ENCODE measurements at places on chromosomes 2 and 18.

GRCh38 chr2:59168766-59169165 lies 927.6 kb upstream of the FANCL start:
- H3K27ac ChIP-seq: no peak overlapping the region
- H3K4me3 ChIP-seq: no peak overlapping the region
- H3K4me1 ChIP-seq: no peaks in the 10 kb centered on the region
- no peaks in the 10 kb centered on the region for H3K36me3 ChIP-seq
- no peaks in the 10 kb centered on the region for H3K27me3 ChIP-seq

DNA sequence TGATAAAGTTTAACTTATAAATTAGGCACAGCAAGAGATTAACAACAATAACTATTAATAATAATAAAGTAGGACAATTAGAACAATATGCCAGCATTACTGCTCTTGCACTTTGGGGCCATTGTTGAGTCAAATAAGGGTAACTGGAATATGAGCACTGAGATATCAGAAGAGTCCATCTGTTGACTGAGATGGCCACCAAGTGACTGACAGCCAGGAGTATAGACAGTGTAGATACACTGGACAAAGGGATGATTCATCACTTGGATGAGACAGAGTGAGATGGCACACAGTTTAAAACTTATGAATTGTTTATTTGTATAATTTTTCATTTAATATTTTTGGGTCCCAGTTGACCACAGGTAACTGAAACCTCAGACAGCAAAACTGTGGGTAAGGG lies 20.0 kb downstream of the NAB1 start:
- no peaks in the 10 kb centered on the region for H3K4me1 ChIP-seq
- no peak overlapping the region for H3K27ac ChIP-seq
- no peak overlapping the region for H3K4me3 ChIP-seq
- H3K36me3 ChIP-seq: peaks cover 8% of the 10 kb centered on the region
- no peak for DNase-seq
- H3K27me3 ChIP-seq: no peaks in the 10 kb centered on the region

DNA sequence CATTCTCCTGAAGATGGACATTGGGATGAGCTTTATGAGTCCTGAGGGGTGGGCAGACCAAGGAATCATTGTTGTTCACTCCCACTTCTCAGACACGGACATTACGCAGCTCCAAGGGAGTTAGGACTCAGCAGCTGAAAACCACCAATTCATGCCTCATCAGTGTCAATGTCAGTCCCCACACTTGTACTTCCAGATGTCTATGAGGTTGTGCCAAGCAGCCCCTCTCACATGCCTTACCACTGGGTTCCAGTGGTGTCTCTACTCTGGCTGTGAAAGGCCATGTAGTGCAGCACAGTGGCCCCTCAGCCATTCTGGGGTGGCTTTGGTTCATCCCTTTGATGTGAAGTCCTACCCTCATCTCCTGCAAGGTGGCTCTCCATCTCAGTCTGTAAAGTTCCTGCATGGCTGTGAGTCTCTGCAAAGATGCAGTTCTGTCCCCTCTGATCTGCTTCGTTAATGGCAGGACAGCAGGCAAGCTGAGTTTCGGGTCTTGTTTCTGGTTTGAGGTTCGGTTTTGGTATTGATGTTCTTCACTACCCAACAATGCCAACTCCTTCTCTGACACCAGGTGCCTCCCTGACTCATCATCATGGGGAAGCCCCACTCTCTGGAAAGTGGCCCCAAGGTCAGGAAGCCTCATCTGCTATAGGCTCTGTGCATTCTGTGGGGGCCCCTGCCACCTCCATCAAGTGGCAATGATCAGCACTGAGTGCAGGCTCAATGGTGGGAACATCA lies 14.0 kb upstream of the COL6A3 start:
- DNase-seq: no peak
- no peak overlapping the region for H3K4me3 ChIP-seq
- no peak overlapping the region for H3K27ac ChIP-seq

DNA sequence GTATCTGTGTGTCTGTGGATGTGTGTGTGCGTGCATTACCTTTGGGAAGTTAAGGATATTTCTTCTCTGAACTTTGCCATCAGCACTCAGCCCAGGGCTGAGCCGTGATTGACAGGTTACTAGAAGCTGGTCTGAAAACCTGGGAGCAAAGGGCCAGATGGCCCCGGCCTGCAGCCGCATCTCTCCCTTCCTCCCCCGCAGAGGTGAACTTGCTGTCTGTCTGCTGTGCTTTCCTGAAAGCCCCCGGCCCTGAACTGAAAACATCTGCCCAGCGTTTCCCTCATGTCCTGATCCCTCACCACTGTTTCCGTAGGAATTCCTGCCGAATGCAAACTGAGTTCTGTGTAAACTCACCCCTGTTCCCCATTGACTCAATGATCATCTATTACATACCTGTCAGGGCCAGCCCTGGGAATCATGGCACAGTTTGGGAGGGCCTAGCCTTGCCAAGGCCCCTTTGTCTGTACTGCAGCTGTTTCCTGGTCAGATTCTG lies 45.8 kb downstream of the MYCN start:
- DNase-seq: peak; percentile 47
- no peaks in the 10 kb centered on the region for H3K27me3 ChIP-seq
- H3K36me3 ChIP-seq: no peaks in the 10 kb centered on the region
- no peak overlapping the region for H3K27ac ChIP-seq

- H3K27me3 ChIP-seq: no peaks in the 10 kb centered on the region
- peak; percentile 48 for DNase-seq
- peaks cover 94% of the 10 kb centered on the region for H3K36me3 ChIP-seq
- H3K27ac ChIP-seq: no peak overlapping the region
- no peaks in the 10 kb centered on the region for H3K4me1 ChIP-seq
- H3K4me3 ChIP-seq: no peak overlapping the region
These were observed 123.7 kb downstream of the TNS1 start for GRCh38 chr2:217878915-217879590.

GRCh38 chr18:51013259-51013658 lies 16.8 kb upstream of the SMAD4 start:
- no peak overlapping the region for H3K4me3 ChIP-seq
- H3K27me3 ChIP-seq: no peaks in the 10 kb centered on the region
- no peak overlapping the region for H3K27ac ChIP-seq
- H3K4me1 ChIP-seq: no peaks in the 10 kb centered on the region
- H3K36me3 ChIP-seq: no peaks in the 10 kb centered on the region

DNA sequence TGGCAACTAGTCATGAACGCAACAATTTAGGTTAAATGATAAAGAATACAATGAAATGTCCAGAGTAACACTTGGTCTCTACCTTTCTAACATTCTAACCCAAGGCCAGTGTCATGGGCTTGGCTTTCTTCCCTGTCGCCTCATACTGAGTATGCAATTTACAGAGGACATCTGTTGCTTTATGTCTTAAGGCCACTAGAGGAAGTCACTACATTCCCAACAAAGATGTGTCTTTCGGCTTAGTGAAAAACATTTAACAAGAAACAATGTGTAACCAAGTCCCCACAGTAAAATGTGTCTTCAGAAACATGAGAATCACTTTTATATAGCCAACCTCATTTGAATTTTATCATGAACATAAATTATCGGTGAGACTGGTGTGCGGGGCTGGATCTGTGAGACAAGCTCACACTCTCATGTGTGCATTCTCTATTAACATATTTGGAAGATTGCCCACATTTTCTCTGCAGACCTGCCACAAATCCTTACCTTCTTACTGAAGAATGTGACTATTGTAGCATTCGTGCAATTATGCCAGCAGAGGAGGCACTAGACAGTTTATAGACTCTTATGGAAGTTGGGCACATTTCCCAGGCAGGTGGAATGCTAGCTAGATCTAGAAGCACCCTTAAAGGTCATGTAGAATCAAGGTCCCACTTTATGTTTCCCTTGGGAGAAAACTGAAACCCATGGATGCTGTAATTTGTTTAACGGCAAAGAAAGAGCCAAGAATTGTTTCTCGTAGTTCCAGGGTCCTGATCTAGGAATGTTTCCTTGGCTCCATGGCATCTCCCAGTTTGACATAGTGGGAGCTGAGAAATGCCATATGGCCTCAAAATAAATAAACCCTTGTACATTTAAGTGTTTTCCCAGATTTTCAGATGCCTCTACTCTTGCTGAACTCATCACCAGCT lies 101.8 kb downstream of the CD226 start:
- H3K27ac ChIP-seq: no peak overlapping the region
- H3K4me3 ChIP-seq: no peak overlapping the region
- no peaks in the 10 kb centered on the region for H3K4me1 ChIP-seq
- H3K36me3 ChIP-seq: no peaks in the 10 kb centered on the region
- DNase-seq: peak; percentile 44

GRCh38 chr18:28112056-28112470 lies 64.9 kb downstream of the CDH2 start:
- no peaks in the 10 kb centered on the region for H3K4me1 ChIP-seq
- no peak overlapping the region for H3K4me3 ChIP-seq
- DNase-seq: no peak
- H3K27me3 ChIP-seq: no peaks in the 10 kb centered on the region

DNA sequence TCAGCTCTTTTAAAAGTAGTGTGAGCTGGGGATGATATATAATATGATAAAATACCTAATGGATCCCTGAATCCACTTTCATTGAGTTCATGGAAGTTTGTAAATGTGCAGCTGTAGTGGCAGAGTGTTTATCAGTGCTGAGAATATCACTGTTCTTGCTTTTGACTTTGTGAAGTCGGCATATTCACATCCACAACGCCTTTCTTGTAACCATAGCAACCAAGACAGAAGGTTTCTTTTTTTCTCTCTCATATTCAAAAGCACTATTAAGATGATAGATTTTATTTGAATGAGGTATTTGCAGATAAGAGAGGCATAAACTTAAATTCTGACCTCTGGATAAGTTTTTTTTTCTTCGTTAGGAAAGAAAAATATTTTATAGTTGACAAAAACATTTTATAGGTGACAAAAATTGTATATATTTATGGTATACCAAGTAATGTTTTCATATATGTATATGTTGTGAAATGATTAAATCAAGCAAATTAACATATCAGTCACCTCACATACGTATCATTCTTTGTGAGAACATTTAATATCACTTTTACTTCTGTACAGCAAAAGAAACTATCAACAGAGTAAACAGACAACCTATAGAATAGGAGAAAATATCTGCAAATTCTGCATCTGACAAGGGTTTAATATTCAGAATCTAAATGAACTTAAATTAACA lies 130.0 kb downstream of the PLCL1 start:
- H3K27me3 ChIP-seq: no peaks in the 10 kb centered on the region
- H3K27ac ChIP-seq: no peak overlapping the region
- H3K4me1 ChIP-seq: no peaks in the 10 kb centered on the region
- no peaks in the 10 kb centered on the region for H3K36me3 ChIP-seq
- DNase-seq: no peak

GRCh38 chr2:180799141-180799540 lies 181.3 kb upstream of the UBE2E3 start:
- DNase-seq: no peak
- no peaks in the 10 kb centered on the region for H3K27me3 ChIP-seq
- no peaks in the 10 kb centered on the region for H3K4me1 ChIP-seq
- no peak overlapping the region for H3K4me3 ChIP-seq
- no peak overlapping the region for H3K27ac ChIP-seq

GRCh38 chr2:30448866-30449265 lies 1.8 kb downstream of the LCLAT1 start:
- H3K27me3 ChIP-seq: no peaks in the 10 kb centered on the region
- no peak overlapping the region for H3K4me3 ChIP-seq
- no peaks in the 10 kb centered on the region for H3K36me3 ChIP-seq
- no peak for DNase-seq

- H3K27me3 ChIP-seq: no peaks in the 10 kb centered on the region
- no peak overlapping the region for H3K4me3 ChIP-seq
- peaks cover 11% of the 10 kb centered on the region for H3K4me1 ChIP-seq
- DNase-seq: no peak
- H3K36me3 ChIP-seq: peaks cover 9% of the 10 kb centered on the region
- H3K27ac ChIP-seq: no peak overlapping the region
These were observed 112.8 kb downstream of the PHLPP1 start for GRCh38 chr18:62828091-62828640.

DNA sequence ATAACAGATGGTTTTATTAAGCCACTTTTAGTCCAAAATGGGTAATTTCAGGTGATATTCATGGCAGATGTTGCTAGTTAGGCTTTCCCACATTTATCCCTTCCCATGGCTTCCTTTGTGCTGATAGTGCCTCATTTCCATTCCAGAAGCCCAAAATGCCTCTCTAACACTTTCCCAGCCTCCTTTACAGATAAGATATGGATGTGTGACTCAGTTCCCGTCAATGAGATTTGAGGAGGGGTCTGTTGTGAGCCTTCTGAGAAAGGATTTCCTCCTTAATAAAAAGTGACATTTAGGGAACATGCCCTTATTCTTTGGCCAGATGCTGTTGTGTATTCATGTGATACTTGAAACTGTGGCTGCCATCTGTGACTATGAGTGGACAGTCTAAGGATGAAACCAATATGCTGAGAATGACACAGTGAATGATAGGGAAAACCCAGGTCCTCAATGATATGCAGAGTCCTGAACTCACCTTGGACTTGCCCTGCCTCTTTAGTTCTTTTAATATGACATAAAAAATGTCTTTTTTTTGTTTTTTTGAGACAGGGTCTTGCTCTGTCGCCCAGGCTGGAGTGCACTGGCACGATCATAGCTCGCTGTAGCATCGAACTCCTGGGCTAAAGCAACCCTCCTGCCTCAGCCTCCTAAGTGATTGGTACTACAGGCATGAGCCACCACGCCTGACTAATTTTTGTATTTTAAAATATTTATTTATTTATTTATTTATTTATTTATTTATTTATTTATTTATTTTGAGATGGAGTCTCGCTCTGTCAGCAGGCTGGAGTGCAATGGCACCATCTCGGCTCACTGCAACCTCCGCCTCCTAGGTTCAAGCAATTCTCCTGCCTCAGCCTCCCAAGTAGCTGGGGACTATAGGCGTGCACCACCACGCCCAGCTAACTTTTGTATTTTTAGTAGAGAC lies 5.8 kb upstream of the ACSL3 start:
- H3K27ac ChIP-seq: no peak overlapping the region
- DNase-seq: no peak
- no peaks in the 10 kb centered on the region for H3K27me3 ChIP-seq
- H3K4me1 ChIP-seq: peaks cover 7% of the 10 kb centered on the region
- no peak overlapping the region for H3K4me3 ChIP-seq

Data from stomach (tissue), 19 donors.